Suppressor macrophage (primary cell): ENCODE measurements at places on chromosomes 7 and 10.

DNA sequence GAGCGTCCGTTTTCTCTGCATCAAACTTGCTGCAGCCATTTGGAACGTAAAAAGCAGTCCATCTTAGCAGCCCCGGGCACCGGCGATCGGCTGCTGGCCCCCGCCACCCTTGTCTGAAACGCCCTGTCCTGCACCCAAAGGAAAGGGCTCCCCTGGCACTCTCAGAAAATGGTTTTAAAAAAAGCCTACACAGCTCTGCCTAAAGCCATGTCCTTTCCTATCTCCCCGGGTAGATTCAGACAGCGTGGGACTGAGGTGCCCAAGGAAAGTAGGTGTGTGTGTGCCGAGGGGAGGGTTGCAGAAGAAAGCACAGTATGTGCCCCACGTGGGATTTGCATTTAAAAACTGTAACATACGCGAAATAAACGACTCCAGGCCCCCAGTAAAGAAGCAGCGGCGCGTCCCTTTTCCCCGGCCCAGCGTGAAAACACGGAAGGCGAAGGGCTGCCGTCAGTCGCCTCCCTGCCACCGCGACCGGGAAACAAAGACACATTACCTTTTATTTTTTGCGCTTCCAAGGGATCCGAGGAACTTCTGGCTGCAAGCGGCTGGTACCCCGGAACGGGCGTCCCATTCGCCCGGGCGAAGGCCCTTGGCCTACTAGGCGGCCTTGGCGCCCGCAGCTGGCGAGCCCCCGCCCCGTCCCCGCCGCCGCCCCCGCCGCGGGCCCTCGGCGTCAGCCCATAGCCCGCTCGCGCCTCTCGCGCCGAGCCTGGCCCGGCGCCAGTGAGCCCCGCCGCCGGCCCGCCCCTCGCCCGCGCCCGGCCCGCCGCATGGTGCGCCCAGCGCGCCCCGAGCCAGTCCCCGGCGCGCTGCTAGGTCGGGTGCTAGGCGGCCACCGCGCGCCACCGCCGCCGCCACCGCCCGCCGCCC, 304.6 kb downstream of the PRPF18 start:
- peak; percentile 68 for DNase-seq

DNA sequence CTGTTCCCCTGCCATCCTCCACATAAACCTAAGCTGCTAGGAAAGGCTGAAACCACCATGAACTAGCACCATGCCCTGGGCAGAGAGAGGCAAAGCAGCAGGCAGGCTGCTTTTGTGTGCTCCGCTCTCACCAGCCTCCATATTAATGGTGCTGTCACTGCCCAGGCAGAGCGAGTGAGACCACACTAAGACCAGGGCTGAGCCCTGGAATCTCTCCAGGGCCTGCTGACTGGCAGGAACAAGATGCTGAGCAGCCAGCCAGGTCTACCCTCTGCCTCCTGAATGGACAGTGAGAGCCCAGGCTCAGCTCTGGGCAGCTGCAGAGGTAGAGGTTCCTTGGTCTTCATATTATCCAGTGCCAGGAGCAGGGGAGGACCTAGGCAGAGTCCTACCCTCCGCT, 1.6 kb upstream of the CRHR2 start:
- DNase-seq: no peak

- DNase-seq: peak; percentile 51
Observed at GRCh38 chr7:43689115-43689514, 40.2 kb downstream of the COA1 start.

DNA sequence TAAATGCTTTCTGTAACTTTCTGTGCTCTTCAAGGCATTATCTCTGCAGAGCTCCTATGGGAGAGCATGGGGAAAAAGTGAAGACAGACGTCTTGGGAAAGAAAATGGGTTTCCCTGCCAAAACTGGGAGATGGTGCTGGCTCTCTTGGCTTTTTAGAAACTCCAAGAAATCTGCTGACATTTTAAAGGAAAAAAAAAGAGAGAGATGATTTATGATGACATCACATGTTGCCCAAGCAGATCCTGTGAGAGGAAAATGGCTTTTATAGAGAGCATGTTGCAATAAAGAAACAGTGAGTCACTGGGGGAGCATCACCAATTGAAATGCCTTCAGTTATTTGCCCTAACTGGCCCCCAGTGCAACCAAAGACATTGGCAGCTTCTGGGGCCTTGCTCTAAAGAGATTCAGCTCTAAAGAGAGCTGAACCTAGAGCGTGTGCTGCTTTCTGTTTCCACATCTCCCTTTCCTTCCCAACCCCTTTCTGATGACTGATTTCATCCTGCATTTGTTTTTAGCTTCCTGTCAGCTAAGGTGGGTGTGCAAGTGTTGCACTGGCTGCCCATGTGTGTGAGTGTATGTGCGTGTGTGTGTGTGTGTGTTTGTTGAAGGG, 37.7 kb downstream of the LRMDA start:
- peak; percentile 95 for DNase-seq

DNA sequence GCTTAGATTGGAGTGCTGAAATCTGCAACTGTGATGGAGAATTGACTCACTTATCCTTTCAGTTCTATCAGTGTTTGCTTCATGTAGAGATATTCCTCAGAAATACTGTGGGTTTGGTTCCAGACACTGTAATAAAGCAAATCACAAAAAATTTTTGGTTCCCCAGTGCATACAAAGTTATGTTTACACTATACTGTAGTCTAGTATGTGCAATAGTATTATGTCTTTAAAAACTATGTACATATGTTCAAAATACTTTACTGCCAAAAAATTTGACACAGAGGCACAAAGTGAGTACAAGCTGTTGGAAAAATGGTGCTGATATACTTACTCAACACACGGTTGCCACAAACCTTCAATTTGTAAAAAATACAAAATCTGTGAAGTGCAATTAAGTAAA, 112.5 kb downstream of the EPC1 start:
- no peak for DNase-seq

DNA sequence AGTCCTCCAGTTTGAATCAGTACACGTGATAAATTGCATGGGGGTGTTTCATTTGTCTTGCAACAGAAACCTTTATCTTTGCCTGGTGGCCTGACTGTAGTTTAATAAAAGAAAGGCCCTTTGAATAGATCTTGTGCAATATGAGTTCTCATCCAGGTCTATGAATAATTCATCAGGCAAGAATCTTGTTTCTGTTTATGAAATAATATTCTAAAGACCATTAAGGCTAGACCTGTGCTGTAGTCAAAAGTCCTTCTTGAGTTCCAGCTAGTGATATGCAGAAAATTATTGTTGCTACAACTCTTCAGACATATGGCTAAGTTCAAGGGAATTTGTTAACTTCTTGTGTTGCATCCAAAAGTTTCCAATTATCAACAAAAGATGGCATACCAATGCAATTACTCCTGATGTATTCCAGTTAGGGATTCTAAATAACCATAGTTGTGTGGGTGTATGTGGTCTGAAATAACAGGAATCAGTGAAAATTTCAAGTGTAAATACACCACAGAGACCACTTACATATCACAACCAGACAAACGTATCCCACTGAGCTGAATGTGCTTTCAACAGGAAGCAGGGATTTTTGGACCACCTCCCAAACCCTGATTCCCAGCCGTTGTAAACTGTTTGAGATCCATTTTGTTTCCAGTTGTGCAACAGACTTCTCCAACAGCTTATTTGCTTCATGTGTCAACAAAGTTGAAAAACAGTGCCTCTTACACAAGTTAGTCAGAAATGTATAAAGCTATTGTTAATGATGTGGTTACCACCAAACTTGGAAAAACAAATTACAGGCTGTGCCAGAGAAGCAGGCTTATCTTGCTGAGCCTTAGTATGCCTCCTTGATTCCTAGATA, 54.7 kb upstream of the BICC1 start:
- DNase-seq: no peak

- no peak for DNase-seq
Observed at GRCh38 chr7:29424984-29425309, 138.7 kb upstream of the PRR15 start.

- peak; percentile 6 for DNase-seq
Observed at GRCh38 chr7:115340828-115341227, 418.9 kb downstream of the MDFIC start.

DNA sequence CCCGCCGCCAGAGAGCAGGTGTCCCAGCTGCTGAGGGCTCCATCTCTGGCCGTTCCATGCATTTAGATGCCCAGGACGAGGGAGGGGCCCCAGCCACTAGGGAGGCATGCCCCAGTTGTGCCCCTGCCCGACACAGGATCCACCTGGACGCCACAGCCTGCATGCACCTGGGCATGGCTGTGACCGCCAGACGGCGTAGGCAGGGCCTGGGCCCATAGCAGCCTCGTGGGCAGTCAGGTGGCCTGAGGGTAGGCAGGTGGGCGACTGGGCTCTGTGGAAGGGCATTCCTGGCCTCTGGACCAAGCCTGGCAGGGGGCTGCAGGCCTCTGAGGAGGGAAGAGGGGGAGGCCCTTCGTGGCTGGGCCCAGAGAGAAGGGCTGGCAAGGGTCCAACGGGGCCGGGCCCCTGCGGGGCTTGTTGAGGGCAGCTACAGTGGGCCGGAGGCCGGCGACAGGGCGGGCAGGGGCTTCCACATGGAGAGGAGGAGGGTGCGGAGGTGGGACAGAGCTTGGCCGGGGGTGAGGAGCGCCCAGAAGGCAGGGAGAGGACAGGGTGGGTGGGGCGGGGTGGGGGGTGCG, 76.0 kb upstream of the NKX6-2 start:
- no peak for DNase-seq

GRCh38 chr7:45726883-45727282, 146.0 kb downstream of the CCDC201 start:
- no peak for DNase-seq

DNA sequence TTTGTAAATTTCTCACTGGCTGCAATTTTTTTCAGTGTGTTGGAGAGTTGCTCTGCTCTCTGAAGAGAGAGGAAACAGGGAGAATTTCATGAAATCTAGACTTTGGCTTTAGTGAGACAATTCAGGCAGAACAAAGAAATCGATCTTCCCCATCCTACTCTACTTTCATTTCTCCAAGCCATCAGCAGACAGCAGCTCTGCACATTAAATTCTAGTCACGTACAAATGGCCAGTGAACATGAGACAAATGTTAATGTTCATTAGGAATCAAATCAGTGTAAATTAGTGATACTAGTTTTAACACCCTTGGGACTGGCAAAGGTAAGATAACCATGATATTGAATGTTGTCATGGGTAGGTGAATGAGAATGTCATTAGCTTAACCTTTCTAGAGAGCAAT, 140.8 kb downstream of the ANLN start:
- DNase-seq: no peak

- DNase-seq: no peak
Observed at GRCh38 chr7:18461785-18462467, 33.6 kb upstream of the HDAC9 start.

- DNase-seq: no peak
Observed at GRCh38 chr7:142500366-142500765, 242.5 kb upstream of the PRSS58 start.

- DNase-seq: no peak
Observed at GRCh38 chr10:30248728-30249127, 100.3 kb downstream of the MTPAP start.

GRCh38 chr7:40507166-40507565, 372.4 kb downstream of the SUGCT start:
- DNase-seq: peak; percentile 34

DNA sequence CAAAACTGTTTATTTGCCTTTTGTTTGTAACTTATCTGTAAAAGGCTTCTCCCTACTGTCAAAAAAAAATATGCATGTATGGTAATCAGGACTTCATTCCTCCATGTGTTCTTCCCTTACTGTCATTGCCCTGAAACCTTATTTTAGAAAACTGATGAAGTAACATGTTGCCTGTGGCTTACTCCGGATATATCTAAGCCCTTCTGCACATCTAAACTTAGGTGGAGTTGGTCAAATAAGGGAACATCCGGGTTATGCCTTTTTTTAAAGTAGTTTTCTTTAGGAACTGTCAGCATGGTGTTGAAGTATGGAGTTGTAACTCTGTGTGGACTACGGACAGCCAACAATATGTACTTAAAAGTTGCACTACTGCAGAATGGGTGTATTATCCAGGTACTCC, 6.2 kb downstream of the SAR1A start:
- peak; percentile 39 for DNase-seq

GRCh38 chr7:123425246-123425645, 109.1 kb downstream of the IQUB start:
- no peak for DNase-seq

GRCh38 chr10:18479502-18479901, 171.9 kb downstream of the NSUN6 start:
- no peak for DNase-seq

- no peak for DNase-seq
Observed at GRCh38 chr10:131870831-131871672, 29.8 kb upstream of the PPP2R2D start.

GRCh38 chr10:124595143-124595883, 133.7 kb downstream of the LHPP start:
- no peak for DNase-seq

- DNase-seq: peak; percentile 71
Observed at GRCh38 chr7:36784991-36785940, 61.0 kb upstream of the AOAH start.

- DNase-seq: no peak
Observed at GRCh38 chr7:47314728-47315607, 266.9 kb downstream of the TNS3 start.

GRCh38 chr10:14330388-14331061, at the start of gene FRMD4A:
TSS of gene FRMD4A (minus strand) at chr10:14330924.
- DNase-seq: no peak

DNA sequence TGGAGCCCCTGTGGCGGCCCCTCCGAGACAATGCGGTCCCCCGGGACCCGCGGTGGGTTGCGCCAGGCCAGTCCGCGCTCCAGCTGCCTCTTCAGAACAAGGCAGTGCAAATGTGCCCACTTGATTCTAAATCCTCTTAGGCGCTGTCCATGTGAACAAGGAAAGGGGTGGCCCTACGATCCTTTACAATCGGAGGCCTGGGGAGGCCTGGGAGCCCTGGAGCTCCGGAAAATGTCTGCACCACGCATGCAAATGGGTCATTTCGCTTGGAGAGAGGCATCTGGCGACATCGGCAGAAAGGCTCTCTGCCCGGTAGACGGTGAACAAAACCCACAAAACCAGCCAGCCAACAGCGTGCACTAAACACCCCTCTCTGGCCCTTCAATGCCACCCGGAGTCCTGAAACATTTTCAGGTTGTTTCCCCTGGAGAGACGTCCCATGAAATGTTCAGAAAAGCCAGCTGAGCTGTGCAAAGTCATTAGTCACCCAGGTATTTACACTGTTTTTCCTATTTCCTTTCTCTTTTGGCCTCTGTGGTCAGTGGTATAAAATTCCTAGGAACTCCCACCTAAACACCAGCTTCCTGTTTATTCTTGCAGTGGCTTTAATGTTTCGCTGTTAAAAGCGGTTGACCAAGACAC, 102.8 kb upstream of the ZNF438 start:
- no peak for DNase-seq

GRCh38 chr7:84247591-84247990, 53.0 kb upstream of the SEMA3A start:
- DNase-seq: no peak

DNA sequence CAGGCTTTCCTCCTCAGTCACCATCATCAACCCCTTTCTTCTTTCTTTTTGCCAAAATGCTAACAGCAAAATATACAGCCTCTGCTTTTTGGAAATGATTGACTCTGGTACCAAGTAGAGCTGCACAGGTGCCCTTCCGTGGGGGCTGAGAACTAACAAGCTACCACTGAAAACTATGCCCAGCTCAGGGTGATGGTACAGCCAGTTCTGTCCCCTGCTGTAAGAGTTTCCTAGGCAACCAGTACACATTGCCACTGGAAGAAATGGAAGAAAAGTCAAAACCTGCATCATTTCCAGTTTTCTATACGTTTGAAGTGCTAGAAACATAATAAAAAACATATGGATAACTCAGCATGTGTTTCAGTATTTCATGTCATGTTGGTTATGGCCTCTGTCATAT, 297.5 kb downstream of the PRKG1 start:
- DNase-seq: no peak

- peak; percentile 39 for DNase-seq
Observed at GRCh38 chr7:104993217-104993862, 20.7 kb upstream of the KMT2E start.

GRCh38 chr7:94284104-94284503, 110.6 kb upstream of the COL1A2 start:
- no peak for DNase-seq
